Frontal cortex (tissue), 4 donors: ENCODE measurements at places on chromosomes 5 and 9. TPM values are rescaled to one million over a fixed set of nuclear protein-coding genes. Genes with fewer than 3 reads are reported as not detected.

DNA sequence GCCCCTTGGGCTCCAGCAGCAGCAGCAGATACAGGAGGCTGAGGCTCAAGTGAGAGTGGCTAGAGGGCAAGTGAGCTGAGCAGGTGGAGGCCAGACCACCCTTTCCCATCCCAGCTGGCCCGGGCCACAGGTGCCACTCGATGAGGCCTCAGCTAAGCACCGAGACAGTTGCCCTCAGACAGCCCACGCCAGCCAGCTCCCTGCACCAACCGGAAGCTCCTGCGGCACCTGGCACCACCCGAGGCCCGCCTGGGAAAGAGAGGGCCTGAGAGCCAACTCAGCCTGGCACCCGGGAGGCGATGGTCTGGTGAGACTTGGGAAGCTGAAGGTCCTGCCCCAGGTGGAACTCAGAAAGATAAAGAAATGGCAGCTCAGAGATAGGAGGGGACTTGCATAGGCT lies 28.3 kb upstream of the TTLL11 start:
- DNase-seq, result no peak

- no peak for DNase-seq
These were observed 56.0 kb downstream of the ZNF510 start for GRCh38 chr9:96721731-96722429.

Gene ANKRD18B
- not detected for total RNA-seq

Gene FPGS
- total RNA-seq, result 18.3 TPM

- no peak for DNase-seq
These were observed 80.7 kb downstream of the OTULIN start for GRCh38 chr5:14745188-14745563.

- no peak for DNase-seq
These were observed 77.4 kb downstream of the ZNF618 start for GRCh38 chr9:113953531-113953930.

GRCh38 chr9:90065851-90066250 lies 461.0 kb downstream of the GADD45G start:
- DNase-seq, result no peak

- DNase-seq, result no peak
These were observed 31.0 kb downstream of the DOCK2 start for GRCh38 chr5:169667896-169668674.
